Natural killer cell (primary cell): ENCODE measurements at places on chromosomes 1 and 21.
A peak's percentile ranks its signal among the peaks of the same experiment; 100 is the strongest.

DNA sequence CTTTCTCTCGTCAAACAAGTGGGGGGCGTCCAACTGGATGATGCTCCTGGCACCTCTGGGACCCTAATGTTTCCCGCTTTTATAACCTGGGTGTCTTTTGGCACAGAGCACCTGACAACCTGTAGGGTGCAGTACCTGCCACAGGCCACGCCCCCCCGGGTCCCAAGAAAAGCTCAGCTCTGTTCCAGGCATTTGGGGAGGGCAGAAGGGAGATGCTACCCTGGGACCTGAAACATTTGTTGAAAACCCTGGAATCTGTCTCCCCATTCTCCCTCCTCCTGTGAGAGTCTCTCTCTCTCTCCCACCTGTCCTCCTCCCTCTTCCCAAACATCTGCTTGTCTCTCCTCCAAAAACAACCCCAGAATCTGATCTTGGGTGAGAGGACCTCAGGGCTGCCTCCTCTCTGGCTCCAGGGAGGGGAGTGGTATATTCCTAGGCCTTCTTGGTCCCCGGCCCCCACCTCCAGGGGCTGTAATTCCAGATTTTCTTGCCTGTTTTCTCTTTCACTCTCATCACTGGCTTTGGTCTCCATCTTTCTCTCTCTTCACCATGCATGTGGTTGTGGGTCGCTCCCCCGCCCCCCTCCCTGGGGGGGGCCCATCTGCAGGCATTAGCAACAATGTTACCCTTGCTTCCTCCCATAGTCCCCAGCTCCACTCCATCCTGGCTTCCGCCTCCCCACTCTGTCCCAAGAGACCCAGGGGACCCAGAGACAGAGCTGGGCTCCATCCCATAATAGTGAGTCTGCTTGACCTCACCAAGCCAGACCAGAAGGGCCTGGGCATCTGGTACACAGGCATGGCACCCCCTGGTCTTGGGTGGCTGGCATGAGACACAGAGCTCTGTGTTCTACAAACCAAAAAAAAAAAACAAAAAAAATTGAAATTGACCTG is 4.1 kb downstream of the AHDC1 start:
- H3K4me1 ChIP-seq: peaks cover 87% of the 10 kb centered on the region
- no peak overlapping the region for H3K27ac ChIP-seq
- H3K4me3 ChIP-seq: no peak overlapping the region
- no peaks in the 10 kb centered on the region for H3K27me3 ChIP-seq

DNA sequence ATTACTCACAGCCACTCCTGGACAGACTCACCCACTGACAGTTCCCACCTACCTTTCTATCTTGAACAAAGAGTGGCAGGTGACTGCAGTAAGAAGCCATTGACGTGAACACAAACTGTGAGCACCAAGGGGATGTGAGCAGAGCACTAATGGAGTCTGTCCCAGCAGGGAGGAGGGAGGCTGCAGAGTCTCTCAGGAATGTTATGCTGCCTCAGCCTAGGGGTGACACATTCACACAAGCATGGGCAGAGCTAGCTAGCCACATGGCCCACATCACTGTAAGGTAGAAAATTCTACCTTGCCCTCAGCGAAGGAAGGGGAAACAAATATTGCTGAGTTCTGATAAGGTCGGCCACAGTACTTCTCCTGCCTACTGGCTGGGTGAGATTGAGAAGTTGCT is 56.8 kb upstream of the PTGFRN start:
- DNase-seq: no peak
- H3K36me3 ChIP-seq: no peaks in the 10 kb centered on the region
- H3K4me3 ChIP-seq: no peak overlapping the region
- no peak overlapping the region for H3K27ac ChIP-seq
- no peaks in the 10 kb centered on the region for H3K27me3 ChIP-seq
- peaks cover 7% of the 10 kb centered on the region for H3K4me1 ChIP-seq

GRCh38 chr1:93846992-93847810 is 31.8 kb downstream of the DNTTIP2 start:
- no peaks in the 10 kb centered on the region for H3K36me3 ChIP-seq
- H3K27me3 ChIP-seq: no peaks in the 10 kb centered on the region
- H3K4me1 ChIP-seq: peaks cover 25% of the 10 kb centered on the region
- H3K27ac ChIP-seq: peak overlapping the region; percentile 96

DNA sequence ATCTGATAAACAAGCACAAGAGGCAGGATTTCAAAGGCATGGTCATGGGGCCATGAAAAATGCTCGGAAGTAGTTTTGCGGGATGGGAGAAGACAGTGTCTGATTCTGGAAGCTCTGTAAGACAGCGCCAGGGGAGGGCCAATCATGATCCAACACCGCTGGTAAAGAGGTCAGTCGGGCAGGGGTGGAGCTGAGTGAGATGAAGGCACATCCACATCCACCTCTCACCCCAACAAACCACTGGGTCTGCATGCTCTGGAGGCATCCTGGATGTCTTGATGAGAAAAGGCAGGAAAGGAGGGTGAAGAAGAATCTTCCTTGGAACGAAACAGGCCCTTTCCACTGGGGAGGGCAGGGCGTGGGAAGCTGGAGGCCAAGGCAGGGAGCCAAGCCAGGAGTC is 288.3 kb downstream of the PCP4 start:
- no peaks in the 10 kb centered on the region for H3K27me3 ChIP-seq
- H3K4me3 ChIP-seq: no peak overlapping the region
- H3K36me3 ChIP-seq: no peaks in the 10 kb centered on the region
- no peaks in the 10 kb centered on the region for H3K4me1 ChIP-seq
- no peak for DNase-seq
- H3K27ac ChIP-seq: no peak overlapping the region

GRCh38 chr1:64686828-64687724 is 57.8 kb upstream of the RAVER2 start:
- no peak overlapping the region for H3K4me3 ChIP-seq
- H3K4me1 ChIP-seq: no peaks in the 10 kb centered on the region
- H3K36me3 ChIP-seq: no peaks in the 10 kb centered on the region
- no peak overlapping the region for H3K27ac ChIP-seq
- peak; percentile 71 for DNase-seq

GRCh38 chr21:33787431-33787830 is 128.2 kb downstream of the ATP5PO start:
- no peak overlapping the region for H3K27ac ChIP-seq
- H3K4me3 ChIP-seq: no peak overlapping the region
- no peaks in the 10 kb centered on the region for H3K27me3 ChIP-seq
- no peaks in the 10 kb centered on the region for H3K4me1 ChIP-seq

- no peaks in the 10 kb centered on the region for H3K36me3 ChIP-seq
- no peak overlapping the region for H3K27ac ChIP-seq
- H3K4me3 ChIP-seq: no peak overlapping the region
- no peak for DNase-seq
- H3K27me3 ChIP-seq: no peaks in the 10 kb centered on the region
Observed at GRCh38 chr1:189313488-189313887, 1164.2 kb downstream of the BRINP3 start.

- H3K4me3 ChIP-seq: no peak overlapping the region
- peak; percentile 20 for DNase-seq
- no peaks in the 10 kb centered on the region for H3K4me1 ChIP-seq
- peaks cover 2% of the 10 kb centered on the region for H3K27me3 ChIP-seq
Observed at GRCh38 chr21:43842742-43843141, 22.3 kb upstream of the AGPAT3 start.

DNA sequence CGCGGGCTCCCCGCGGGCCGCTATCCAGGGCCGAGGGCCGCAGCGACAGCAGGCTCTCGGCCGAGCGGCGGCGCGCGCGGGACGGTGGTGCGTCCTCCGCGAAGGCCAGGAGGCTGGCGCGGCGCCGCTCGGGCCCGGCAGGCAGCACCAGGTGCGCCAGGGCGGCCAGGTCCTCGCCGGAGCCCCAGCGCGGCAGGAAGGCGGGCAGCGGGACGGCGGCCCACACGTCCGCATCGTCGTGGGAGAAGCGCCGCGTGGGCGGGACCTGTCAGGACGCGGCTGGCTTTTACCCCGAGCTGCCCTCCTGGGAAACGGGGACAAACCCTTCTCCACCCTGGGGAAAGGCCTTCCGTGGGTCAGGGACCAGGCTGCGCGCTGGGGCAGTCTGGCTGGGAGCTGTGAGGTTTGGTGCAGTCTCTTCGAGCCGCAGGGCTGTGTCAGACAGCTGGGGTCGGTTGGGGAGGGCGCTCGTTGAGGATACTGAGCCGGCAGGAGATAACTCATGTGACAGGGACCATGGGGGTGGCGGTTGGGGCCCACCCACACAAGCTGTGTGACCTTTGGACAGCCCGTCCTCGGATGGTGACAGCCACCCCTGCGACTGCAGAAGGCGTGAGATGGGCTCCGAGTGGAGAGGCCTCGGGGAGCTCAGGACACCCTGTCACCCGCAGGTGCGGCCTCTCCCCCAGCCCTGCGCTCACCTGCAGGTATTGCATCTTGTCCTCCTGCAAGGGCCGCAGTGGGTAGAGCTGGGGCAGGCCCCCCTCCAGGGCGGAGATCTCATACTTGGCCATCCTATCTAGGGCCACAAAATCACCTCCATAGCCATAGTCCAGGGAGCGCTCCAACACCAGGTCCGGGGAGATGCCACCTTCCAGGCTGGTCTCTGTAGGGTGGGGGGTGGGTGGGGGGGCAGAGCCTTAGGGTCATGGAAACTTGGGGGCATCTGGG is 6.0 kb downstream of the HES3 start:
- peaks cover 25% of the 10 kb centered on the region for H3K27me3 ChIP-seq
- H3K4me3 ChIP-seq: no peak overlapping the region
- DNase-seq: no peak
- H3K27ac ChIP-seq: no peak overlapping the region
- H3K36me3 ChIP-seq: no peaks in the 10 kb centered on the region

DNA sequence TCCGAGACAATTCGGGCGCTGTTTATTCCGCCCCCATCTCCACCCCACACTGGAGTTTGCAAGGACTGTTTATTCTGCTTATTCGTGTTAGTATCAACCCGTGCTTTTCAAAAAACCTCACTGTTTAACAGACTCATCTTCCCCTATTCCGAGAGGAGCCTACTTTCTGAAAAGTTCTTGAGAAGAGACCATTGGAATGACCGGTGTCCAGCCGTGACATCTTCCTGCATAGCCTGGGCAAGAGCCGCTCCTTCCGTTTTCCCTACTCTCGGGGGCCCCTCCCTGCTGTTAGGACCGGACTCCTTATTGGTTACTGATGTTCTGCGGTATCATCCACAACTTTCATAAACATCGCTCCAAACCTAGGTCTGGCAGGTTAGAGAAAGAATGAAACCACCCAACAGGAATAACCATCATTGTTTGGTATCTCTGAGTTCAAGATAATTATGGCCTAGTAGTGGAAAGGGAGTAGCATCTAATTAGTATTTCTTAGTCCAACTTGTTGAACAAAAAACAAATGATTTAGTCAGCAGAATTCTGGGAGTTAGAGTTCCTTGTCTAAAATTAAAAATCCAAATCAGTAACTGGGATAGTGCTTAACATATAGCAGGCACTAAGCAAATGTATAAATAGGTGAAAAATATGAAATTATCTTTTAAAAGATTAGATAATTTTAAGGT is 837 bp downstream of the STXBP3 start:
- peak; percentile 33 for DNase-seq
- peaks cover 6% of the 10 kb centered on the region for H3K36me3 ChIP-seq

- H3K27me3 ChIP-seq: no peaks in the 10 kb centered on the region
- DNase-seq: no peak
- H3K4me3 ChIP-seq: no peak overlapping the region
Observed at GRCh38 chr1:240843798-240844197, 231.8 kb upstream of the GREM2 start.

DNA sequence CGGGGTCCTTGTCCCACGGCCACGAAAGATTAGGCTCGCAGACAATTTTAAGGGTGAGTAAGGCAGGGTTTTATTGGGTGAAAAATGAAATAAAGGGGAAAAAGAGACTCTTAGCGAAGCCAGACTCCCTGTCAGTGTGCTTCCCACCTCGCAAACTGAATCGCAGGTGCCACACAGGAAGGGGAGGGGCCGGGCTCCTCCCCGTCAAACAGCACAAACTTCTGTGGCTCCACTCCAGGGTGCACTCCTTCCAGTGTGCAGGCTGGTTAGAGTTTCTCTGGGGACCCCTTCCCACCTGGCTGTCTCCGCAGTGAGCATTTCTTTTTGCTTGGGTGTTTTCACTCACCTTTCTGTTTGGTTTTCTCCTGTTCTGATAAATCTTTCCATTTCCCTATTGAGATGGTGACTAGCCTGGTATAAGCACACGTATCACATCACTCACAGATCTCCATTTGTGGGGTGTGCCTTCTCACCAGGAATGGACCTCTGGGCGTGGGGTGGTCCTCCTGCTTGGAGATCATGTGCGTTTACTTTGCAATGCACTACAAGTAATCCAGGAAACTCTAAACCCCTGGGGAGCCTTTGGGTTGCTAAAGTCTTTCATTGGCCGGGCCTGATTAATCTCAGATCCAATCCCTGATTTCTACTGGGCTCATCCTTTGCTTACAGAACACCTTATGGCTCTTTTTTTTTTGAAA is 37.6 kb upstream of the GALNT2 start:
- no peak overlapping the region for H3K4me3 ChIP-seq
- H3K36me3 ChIP-seq: no peaks in the 10 kb centered on the region
- no peaks in the 10 kb centered on the region for H3K4me1 ChIP-seq
- no peak for DNase-seq
- no peak overlapping the region for H3K27ac ChIP-seq

- no peaks in the 10 kb centered on the region for H3K36me3 ChIP-seq
- no peak for DNase-seq
- no peaks in the 10 kb centered on the region for H3K27me3 ChIP-seq
- H3K4me1 ChIP-seq: peaks cover 72% of the 10 kb centered on the region
Observed at GRCh38 chr1:7916501-7916830, 24.2 kb downstream of the TNFRSF9 start.

GRCh38 chr1:150560576-150561253 is 11.5 kb downstream of the ADAMTSL4 start:
- H3K4me3 ChIP-seq: peak overlapping the region; percentile 62
- H3K27me3 ChIP-seq: no peaks in the 10 kb centered on the region
- peak; percentile 78 for DNase-seq
- H3K36me3 ChIP-seq: no peaks in the 10 kb centered on the region
- H3K27ac ChIP-seq: peak overlapping the region; percentile 95
- H3K4me1 ChIP-seq: peaks cover 67% of the 10 kb centered on the region

GRCh38 chr1:48571303-48571987 is 99.4 kb upstream of the SPATA6 start:
- no peaks in the 10 kb centered on the region for H3K27me3 ChIP-seq
- no peaks in the 10 kb centered on the region for H3K4me1 ChIP-seq
- H3K36me3 ChIP-seq: no peaks in the 10 kb centered on the region
- no peak overlapping the region for H3K4me3 ChIP-seq
- H3K27ac ChIP-seq: no peak overlapping the region
- no peak for DNase-seq

GRCh38 chr1:28737307-28738132 is 780 bp downstream of the YTHDF2 start:
- H3K4me3 ChIP-seq: peak overlapping the region; percentile 92
- DNase-seq: no peak
- H3K36me3 ChIP-seq: peaks cover 33% of the 10 kb centered on the region
- peaks cover 29% of the 10 kb centered on the region for H3K4me1 ChIP-seq

DNA sequence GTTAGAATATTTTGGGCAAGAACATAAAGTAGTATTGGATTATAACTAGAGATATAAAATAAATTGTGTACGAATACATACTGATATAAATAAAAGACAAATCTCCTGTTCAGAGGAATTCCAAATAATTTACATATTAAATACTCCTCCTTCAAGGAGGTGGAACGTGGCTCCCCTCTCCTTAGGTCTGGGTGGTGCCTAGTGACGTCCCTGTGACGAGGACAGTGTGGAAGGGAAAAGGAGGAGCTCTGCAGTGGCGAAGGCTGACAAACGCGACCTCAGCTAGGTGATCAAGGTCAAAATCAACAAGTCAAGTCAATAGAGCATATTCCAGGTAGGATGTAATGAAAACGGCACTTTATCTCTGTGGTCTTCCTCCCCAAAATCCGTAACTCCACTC is 310.0 kb downstream of the SMYD3 start:
- H3K4me3 ChIP-seq: no peak overlapping the region
- no peaks in the 10 kb centered on the region for H3K4me1 ChIP-seq
- no peak for DNase-seq
- no peak overlapping the region for H3K27ac ChIP-seq
- H3K27me3 ChIP-seq: no peaks in the 10 kb centered on the region
- H3K36me3 ChIP-seq: no peaks in the 10 kb centered on the region
